ENCODE measurements at places on chromosomes 16 and 17. TPM values are rescaled to one million over a fixed set of nuclear protein-coding genes. Genes with fewer than 3 reads are reported as not detected.

The ABCA8 gene
- polyA plus RNA-seq = 0.61 TPM

The PROCA1 gene
- polyA plus RNA-seq = 2.5 TPM

The HEXD gene
- polyA plus RNA-seq = 15.9 TPM

The TVP23B gene
- 94.1 TPM for polyA plus RNA-seq

The JPH3 gene
- polyA plus RNA-seq = 1.6 TPM

The KCTD19 gene
- polyA plus RNA-seq = 0.57 TPM

The ADAT1 gene
- 41.8 TPM for polyA plus RNA-seq
